ENCODE measurements at places on chromosomes 16 and 17. TPM values are rescaled to one million over a fixed set of nuclear protein-coding genes. Genes with fewer than 3 reads are reported as not detected.

Gene CASKIN1
- 4.2 TPM for total RNA-seq

GRCh38 chr17:68519911-68520310 is 7.7 kb downstream of the PRKAR1A start:
- peak; percentile 61 for DNase-seq

Gene NLRC3
- total RNA-seq = not detected

Gene KRTAP16-1
- total RNA-seq = not detected
